NCI-H2029 (cell line): ENCODE measurements at places on chromosomes 16 and 17.

DNA sequence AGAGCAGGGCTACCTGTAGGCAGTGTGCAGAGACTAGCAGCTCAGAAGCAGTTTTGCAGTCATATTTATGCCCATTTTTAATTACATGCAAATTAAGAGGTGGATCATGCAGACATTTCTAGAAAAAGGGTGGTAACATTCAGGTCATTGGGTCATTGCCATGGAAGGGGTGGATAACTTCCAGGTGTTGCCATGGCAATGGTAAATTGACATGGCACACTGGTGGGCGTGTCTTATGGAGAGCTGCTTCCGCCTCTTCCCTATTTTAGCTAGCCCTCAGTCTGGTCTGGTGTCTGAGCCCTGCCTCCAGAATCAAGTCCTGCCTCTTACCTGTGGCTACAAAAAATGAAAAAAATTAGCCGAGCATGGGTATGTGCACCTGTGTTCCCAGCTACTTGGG lies 2.8 kb upstream of the DNAI2 start:
- peak; percentile 25 for DNase-seq

GRCh38 chr17:46167826-46168569 lies 25.2 kb downstream of the KANSL1 start:
- no peak for DNase-seq

DNA sequence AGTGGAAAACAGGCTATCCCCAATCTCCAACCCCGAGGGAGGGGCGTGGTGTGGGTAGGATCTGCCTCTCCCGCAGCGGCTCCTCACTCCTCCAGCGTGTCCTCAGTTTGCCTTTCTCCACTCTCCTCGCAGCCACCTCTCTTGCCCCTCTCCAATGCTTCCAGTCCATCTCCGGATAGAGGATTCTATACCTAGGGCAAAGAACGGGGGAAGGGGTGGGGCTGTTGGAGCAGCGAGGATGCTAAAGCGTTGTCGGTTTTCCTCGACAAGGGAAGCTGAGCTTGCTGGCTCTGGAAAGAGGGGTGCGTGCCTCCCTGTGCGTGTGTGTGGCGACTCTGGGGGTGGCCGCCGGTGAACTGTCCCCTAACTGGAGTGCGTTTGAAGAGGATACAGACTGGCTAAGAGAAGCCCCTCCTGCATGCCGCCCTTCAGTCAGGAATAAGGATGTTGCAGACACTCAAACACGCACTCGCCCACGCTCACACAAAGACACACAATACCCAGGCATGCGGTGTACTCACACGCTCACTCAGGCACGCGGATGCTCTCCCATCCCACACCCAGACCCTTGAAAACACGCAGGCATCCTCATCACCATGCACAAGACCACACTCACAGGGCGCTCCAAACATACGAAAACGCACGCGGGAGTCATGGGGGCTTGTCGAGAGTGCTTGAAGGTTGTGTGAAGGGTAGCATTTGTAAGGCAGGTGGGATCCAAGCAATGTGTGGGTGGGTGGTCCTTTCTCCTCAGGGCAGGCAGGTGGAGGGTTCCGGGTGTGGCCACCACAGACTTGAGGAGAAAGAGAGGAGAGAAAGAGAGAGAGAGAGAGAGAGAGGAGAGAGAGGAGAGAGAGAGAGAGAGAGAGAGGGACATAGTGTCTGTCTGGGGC lies 655 bp upstream of the GPR139 start:
- no peak for DNase-seq

DNA sequence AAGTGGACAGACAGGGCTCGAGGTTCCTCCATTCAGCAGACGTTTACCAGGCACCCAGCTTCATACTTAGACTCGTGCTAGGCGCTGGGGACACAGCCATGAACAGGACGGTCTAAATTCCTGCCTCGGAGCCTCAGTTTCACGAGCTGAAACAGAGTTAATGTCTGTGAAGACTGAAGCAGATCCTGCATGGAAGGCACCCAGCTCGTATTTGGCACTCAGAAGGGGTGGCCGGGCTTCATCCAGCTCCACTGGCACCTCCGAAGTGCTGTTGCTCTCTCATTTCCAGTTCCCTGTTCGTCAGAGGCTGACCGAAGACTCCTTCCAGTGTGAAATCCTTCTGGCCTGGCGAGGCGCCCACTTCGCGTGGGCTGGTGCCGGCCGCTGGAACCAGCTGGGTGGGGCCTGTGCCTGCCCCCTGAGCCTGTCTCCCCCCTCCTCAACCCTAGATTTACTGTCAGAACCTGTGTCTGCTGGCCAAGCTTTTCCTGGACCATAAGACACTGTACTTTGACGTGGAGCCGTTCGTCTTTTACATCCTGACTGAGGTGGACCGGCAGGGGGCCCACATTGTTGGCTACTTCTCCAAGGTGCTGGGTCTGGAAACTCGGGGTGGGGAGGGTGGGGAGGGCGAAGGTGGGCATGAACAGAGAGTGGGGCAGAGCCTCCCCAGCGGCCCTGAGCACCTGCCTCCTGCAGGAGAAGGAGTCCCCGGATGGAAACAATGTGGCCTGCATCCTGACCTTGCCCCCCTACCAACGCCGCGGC lies 5.8 kb downstream of the PRSS8 start:
- no peak for DNase-seq

GRCh38 chr16:79206889-79207288 lies 393.6 kb downstream of the MAF start:
- DNase-seq = no peak

DNA sequence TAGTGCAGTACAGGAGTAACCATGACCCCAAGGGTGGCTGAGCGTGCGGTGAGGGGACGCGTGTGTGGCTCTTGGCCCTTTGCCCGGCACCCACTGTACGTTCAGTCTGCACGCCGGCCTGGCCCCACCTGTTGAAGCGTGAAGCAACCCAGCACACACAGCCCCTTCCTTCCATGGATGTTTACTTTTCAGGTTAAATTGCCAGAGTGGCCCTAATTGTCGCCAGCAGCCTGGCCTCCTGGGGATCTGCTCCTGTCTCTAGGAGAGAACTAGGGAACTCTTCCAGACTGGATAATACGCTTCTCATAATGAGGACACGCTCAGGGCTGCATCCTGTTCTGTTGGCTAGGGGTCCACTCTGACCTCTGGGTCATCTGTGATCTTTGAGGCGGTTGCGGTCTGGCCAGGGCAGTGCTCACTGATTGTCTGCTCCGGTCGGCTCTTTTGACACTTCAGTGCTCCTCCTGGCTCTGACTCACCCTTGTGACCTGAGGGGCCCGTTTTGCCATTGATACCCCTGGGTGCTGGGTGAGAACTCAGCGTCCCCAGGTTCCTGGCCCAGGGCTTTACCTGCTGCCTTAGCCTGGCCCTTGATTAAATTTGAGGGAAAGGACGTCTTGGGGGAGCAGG lies 27.7 kb downstream of the TPSG1 start:
- peak; percentile 25 for DNase-seq

DNA sequence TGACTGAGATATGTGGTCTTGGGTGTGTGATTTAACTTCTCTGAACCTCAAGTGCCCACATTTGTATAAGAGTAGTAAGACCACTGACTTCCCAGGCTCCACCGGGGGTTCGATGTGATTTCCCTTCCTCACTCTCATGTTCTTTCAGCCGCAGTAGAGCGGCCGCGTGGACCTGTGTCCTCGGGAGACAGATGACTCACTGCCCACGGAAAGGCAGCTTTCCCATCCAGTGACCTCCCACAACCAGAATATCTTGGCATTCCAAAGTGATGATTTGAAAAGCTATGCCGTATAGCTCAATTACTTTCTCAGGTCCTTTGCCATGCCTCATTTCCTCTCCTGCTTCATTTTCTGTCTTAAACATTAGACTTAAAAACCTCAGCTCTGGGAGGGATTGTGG lies 73.6 kb downstream of the IL21R start:
- DNase-seq = no peak

GRCh38 chr16:85952197-85952596 lies 53.2 kb downstream of the IRF8 start:
- no peak for DNase-seq

DNA sequence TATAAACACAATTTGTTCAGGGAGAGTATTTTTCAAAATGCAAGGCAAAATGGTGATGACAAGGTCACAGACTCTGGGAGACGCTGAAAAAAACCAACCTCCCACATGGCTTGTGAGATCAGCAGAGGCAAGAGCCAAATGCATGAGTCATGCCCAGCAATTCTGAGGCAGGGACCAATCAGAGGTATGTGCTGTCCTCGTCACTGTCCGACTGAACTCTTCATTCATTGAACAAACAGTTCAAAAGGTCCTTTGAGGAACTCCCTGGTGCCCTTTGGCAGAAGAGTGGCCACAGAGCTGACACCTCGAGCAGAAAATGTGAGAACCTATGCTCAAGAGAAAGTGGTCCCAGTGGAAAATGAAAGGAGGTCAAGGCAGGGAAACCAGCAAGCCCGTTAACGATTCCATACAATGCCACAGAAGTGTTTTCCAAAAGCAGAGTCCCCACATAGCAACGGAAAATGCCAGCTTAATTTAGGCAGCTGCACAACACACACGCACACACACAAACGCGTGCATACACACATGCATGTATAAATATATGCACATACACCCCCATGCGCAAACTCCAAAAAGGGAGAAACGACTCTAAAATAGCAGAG lies 50.9 kb downstream of the CDH11 start:
- DNase-seq = no peak

- no peak for DNase-seq
Measured at GRCh38 chr17:50045154-50045553, 10.8 kb upstream of the ITGA3 start.

- peak; percentile 18 for DNase-seq
Measured at GRCh38 chr16:80347900-80348299, 192.9 kb upstream of the DYNLRB2 start.

DNA sequence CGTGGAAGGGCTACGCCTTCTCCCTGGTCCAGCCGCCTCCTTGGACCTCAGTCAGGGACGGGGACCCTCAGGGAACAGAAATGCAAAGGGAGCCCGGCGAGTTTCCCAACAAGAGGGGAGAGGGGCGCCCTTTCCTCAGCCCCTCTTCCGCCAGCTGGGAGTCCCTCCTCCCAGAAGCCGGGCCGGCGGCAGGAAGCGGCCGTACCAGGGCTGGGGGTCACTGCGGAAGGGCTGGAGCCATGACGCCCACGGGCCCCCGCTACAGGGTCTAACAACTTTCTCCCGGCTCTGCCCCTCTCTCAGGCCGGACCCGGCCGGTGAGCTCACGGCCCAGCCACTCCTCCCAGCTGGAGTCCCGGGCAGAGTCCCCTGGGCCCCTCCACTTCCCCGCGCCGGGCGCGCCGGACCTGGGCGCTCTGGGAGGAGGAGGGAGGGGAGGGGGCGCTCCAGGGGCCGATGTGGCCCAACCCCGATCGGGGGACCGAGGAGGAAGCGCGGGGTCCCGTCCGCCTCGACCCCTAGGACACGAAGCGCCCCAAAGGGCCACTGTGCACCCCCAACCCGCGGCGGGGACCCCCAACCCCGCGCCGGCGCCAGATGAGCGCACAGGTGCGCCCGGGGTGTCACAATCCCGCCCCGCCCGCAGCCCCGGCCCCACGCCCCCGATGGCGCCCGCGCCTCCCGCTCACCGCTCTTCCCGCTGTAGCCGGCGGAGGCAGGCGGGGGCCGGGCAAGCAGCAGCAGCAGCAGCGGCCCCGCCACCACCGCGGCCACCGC lies 578 bp downstream of the PGAP6 start:
- no peak for DNase-seq

GRCh38 chr17:6940186-6940649 lies 55.6 kb upstream of the ALOX12 start:
- peak; percentile 38 for DNase-seq

- peak; percentile 92 for DNase-seq
Measured at GRCh38 chr17:27345141-27345904, 51.4 kb downstream of the WSB1 start.

DNA sequence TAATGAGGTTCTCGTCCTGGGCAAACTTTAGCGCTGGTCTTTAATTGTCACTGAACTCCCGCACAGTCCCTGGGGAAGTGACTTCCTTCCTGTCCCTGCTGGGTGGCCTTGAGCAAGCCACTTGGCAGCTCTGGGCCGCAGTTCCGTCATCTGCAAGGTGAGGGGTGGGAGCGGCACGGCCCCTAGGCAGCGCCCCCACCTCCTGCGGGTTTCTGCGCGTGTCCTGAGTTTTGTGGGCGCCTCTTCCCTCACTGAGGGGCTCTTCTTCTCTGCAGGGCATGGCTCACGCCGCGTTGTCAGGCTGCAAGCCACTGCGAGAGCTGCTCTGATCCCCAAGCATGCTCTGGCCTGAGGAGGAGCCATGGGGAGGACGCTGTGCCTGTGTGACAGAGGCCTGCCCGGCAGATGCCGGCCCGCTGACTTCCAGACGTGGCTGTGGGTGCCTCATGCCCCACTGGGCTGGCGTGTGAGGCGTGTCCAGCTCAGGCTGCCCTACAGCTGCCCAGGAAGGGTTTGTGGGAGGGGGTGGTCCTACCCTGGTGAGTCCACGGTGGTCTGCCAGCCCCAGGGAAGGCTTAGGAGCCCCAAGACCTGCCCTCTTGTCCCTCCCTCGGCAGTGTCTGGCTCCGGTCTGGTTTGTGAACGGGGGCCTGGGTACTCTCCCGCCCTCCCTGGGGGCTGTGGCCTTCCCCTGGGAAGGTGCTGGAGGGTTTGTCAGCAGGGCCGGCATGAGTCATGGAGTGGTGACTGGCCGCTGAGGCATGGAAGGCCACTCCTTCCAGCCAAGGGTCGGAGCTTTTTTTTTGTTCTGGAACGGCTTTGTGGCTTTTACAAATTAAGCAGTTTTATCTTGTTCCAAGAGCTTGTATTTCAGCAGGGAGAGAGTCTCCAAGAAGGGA lies 182.0 kb downstream of the SEC14L1 start:
- no peak for DNase-seq

GRCh38 chr16:87727346-87727745 lies 38.4 kb downstream of the KLHDC4 start:
- no peak for DNase-seq

DNA sequence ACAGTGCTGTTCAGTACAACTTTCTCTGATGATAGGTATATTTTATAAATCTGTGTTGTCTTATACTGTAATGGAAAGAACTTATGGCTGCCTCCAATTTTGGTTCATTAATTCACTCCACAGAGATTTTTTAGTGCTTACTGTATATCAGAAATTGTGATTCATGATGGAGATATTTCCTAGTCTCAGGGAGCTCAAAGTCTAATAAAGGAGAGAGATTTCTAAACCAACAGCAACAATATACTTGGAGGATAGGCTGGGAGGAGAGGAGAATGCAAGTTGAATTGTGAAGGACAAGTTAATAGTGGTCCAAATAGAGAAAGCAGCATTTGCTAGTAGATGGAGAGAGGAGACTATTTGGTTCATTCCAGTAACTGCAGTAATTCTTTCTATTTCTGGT lies 63.5 kb downstream of the TANC2 start:
- no peak for DNase-seq

DNA sequence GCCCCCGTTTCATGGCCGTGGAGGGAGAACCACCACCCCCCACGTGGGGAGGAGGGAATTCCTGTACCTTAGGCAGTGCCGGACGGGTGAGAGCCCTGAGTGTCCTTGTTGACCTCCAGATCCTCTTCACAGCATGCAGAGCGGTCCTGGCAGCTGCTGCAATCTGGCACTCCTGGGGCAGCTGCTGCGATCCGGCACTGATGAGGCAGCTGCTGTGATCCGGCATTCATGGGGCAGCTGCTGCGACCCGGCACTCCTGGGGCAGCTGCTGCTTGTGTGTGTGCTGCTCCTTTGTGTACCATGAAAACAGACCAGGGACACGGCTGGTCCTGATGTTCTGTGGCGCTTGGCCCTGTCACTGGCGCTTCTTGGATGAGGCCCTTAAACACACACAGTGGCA lies 12.8 kb downstream of the ZNF778 start:
- no peak for DNase-seq

GRCh38 chr17:78707016-78707415 lies 75.1 kb downstream of the CYTH1 start:
- DNase-seq = no peak
